Fibroblast of lung (primary cell): ENCODE measurements at places on chromosomes 16 and 17.

DNA sequence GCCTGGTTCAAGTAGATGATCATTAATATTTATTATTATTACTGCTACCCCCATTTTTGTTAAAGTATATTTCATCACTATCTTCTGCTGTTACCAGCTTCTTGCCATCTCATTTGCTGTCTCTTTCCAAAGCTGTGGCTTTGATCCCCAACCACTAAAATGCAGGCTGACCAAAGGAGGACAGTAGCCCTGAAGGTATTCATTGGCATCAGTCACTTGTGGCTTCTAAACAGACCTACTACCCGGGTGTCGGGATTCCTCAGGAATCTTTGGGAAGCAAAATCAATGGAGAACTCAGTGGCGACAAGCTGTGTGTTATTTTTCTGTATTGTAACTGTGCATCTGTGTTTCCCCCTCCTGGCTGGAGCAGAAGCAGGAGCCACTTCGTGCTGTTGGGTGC is 379.2 kb upstream of the ERCC4 start:
- no peak overlapping the region for H3K4me3 ChIP-seq
- H3K36me3 ChIP-seq: no peaks in the 10 kb centered on the region
- no peaks in the 10 kb centered on the region for H3K4me1 ChIP-seq
- no peak for DNase-seq
- H3K27me3 ChIP-seq: no peaks in the 10 kb centered on the region

DNA sequence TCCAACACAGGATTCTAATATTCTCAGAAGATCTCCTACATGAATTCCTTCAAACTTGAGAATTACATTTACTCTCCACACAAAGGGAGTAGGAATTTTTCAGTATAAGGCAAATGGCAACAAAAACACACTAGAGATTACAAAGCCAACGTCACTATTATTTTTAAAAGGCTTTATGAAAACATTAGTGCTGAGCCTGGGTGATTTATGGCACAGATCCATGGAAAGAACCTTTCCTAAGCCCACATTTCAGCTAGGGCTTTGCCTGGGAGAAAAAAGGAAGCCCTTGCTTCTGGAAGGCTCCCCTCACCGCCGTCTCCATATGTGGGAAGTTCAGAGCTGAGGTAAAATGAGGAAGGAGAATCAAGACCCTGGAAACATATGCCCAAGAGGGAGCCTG is 499.4 kb upstream of the HSBP1 start:
- no peak overlapping the region for H3K27ac ChIP-seq
- peak; percentile 8 for DNase-seq
- peaks cover 3% of the 10 kb centered on the region for H3K4me1 ChIP-seq
- no peak overlapping the region for H3K4me3 ChIP-seq
- no peaks in the 10 kb centered on the region for H3K27me3 ChIP-seq

GRCh38 chr16:64910356-64910755 is 211.5 kb downstream of the CDH11 start:
- no peak overlapping the region for H3K27ac ChIP-seq
- DNase-seq: peak; percentile 89
- H3K4me3 ChIP-seq: no peak overlapping the region

GRCh38 chr16:72172105-72173034 is at the start of gene PMFBP1:
Gene PMFBP1 (minus strand): TSS chr16:72172155. CDS start chr16:72171208, 947 bp downstream.
- no peaks in the 10 kb centered on the region for H3K4me1 ChIP-seq
- DNase-seq: peak; percentile 60
- no peak within 1 kb of the TSS for H3K4me3 ChIP-seq
- H3K36me3 ChIP-seq: no peaks in the 10 kb centered on the region
- no peaks in the 10 kb centered on the region for H3K27me3 ChIP-seq

- H3K27me3 ChIP-seq: no peaks in the 10 kb centered on the region
- no peaks in the 10 kb centered on the region for H3K4me1 ChIP-seq
- no peak overlapping the region for H3K27ac ChIP-seq
- peaks cover 5% of the 10 kb centered on the region for H3K36me3 ChIP-seq
- H3K4me3 ChIP-seq: no peak overlapping the region
Measured at GRCh38 chr17:81288715-81289114, 6.4 kb downstream of the SLC38A10 start.

DNA sequence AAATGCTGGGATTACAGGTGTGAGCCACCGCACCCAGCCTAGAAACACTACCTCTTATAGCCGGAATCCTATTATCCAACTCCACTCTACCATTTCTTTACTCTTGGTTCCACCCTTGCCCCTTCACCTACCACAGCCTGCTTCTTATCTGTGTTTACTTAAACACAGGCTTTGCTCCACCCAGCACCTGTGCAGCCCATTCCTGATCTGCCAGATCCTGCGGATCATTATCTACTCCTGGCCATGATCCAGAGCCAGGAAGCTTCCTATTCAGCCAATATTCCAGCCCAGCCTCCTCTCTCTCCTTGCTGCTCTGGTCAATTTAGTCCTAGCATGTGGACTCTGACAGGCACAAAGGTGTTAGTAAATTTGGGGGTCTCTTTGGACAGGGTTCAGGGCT is 98.8 kb upstream of the MED13 start:
- H3K27ac ChIP-seq: no peak overlapping the region
- H3K27me3 ChIP-seq: no peaks in the 10 kb centered on the region
- no peak overlapping the region for H3K4me3 ChIP-seq
- no peaks in the 10 kb centered on the region for H3K4me1 ChIP-seq
- no peaks in the 10 kb centered on the region for H3K36me3 ChIP-seq
- no peak for DNase-seq

- H3K27me3 ChIP-seq: no peaks in the 10 kb centered on the region
- H3K4me1 ChIP-seq: peaks cover 31% of the 10 kb centered on the region
- no peak for DNase-seq
- H3K4me3 ChIP-seq: no peak overlapping the region
Measured at GRCh38 chr17:59370593-59371299, 39.3 kb downstream of the YPEL2 start.

DNA sequence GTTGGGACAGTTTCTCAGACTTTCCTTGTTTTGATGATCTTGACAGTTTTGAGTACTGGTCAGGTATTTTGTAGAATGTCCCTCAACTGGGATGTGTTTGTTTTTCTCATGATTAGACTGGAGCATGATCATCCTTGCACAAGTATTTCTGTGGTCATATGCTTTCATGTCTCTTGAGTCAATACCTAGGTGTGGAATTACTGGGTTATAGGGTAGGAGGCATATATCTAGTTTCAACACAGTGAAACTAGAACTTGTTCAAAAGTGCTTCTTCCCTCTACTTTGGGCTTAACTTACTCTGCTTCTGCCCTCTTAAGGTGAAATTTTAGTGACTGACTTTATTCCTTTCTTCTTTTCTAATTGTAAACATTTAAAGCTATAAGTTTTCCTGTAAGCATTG is 30.1 kb downstream of the IKZF3 start:
- H3K4me1 ChIP-seq: no peaks in the 10 kb centered on the region
- H3K36me3 ChIP-seq: no peaks in the 10 kb centered on the region
- no peaks in the 10 kb centered on the region for H3K27me3 ChIP-seq
- no peak overlapping the region for H3K27ac ChIP-seq
- H3K4me3 ChIP-seq: no peak overlapping the region

GRCh38 chr17:82926716-82927115 is 86.9 kb upstream of the ZNF750 start:
- peaks cover 5% of the 10 kb centered on the region for H3K4me1 ChIP-seq
- no peak overlapping the region for H3K27ac ChIP-seq
- DNase-seq: no peak
- peaks cover 24% of the 10 kb centered on the region for H3K36me3 ChIP-seq
- H3K27me3 ChIP-seq: no peaks in the 10 kb centered on the region

- H3K4me3 ChIP-seq: peak within 1 kb of the TSS; percentile 81
- peaks cover 30% of the 10 kb centered on the region for H3K4me1 ChIP-seq
- H3K27me3 ChIP-seq: no peaks in the 10 kb centered on the region
- peak; percentile 67 for DNase-seq
- H3K36me3 ChIP-seq: peaks cover 10% of the 10 kb centered on the region
Measured at GRCh38 chr17:76710863-76711611, at the start of gene MXRA7. Gene MXRA7 (minus strand): TSS chr17:76710965. CDS start chr17:76710946, 19 bp downstream.

GRCh38 chr17:49454050-49454449 is 39.4 kb upstream of the PHB1 start:
- DNase-seq: peak; percentile 62
- H3K27ac ChIP-seq: no peak overlapping the region
- H3K4me1 ChIP-seq: no peaks in the 10 kb centered on the region

GRCh38 chr16:58307583-58308312 is 12.9 kb upstream of the PRSS54 start:
- no peaks in the 10 kb centered on the region for H3K36me3 ChIP-seq
- no peaks in the 10 kb centered on the region for H3K27me3 ChIP-seq
- H3K4me1 ChIP-seq: no peaks in the 10 kb centered on the region
- no peak for DNase-seq

GRCh38 chr16:30694926-30695693 is 3.9 kb upstream of the SRCAP start:
- H3K27me3 ChIP-seq: no peaks in the 10 kb centered on the region
- peaks cover 5% of the 10 kb centered on the region for H3K4me1 ChIP-seq
- no peak overlapping the region for H3K27ac ChIP-seq
- DNase-seq: no peak
- no peaks in the 10 kb centered on the region for H3K36me3 ChIP-seq

- no peaks in the 10 kb centered on the region for H3K36me3 ChIP-seq
- peaks cover 4% of the 10 kb centered on the region for H3K4me1 ChIP-seq
- no peak overlapping the region for H3K4me3 ChIP-seq
- H3K27me3 ChIP-seq: no peaks in the 10 kb centered on the region
- no peak overlapping the region for H3K27ac ChIP-seq
Measured at GRCh38 chr16:54443352-54443751, 156.8 kb upstream of the IRX3 start.

DNA sequence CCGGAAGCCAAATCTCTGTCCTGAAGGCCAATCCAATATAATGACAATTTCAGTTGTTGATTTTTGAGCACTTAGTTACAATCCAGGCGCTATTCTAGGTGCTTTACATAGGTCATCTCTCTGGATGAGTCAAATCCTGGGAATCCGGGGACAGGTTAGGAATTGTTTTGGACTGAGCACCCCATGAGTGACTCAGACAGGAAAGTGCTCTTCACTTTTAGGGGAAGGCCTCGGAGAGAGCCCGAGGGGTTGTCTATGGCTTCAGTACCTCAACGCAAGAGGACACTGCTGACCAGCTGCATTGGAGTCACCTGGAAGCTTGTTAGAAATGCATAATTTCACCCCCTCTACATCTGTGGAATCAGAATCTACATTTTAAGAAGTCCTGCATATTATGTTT is 108.8 kb downstream of the IRX5 start:
- H3K27ac ChIP-seq: no peak overlapping the region
- no peak overlapping the region for H3K4me3 ChIP-seq
- no peaks in the 10 kb centered on the region for H3K4me1 ChIP-seq
- no peak for DNase-seq
- H3K27me3 ChIP-seq: no peaks in the 10 kb centered on the region
- H3K36me3 ChIP-seq: no peaks in the 10 kb centered on the region

GRCh38 chr17:45114117-45114932 is 18.0 kb downstream of the PLCD3 start:
- H3K4me3 ChIP-seq: no peak overlapping the region
- no peak for DNase-seq
- H3K4me1 ChIP-seq: no peaks in the 10 kb centered on the region
- peaks cover 19% of the 10 kb centered on the region for H3K36me3 ChIP-seq

DNA sequence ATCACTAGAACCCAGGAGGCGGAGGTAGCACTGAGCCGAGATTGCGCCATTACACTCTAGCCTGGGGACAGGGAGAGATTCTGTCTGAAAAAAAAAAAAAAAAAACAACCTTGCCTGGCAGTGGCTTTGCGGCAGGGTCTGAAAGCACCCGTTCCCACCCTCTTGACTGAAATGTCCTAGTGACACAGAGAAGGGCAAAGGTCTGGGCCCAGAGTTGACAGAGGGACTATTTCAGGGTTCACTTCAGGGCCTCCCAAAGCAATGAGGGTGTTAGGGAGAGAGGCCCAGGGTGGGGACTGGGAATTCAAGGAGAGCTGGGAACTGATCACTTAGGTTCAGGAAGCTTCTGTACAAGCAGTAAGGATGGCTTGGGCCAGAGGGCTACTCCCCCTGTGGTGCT is 13.8 kb upstream of the CDRT15L2 start:
- H3K27ac ChIP-seq: no peak overlapping the region
- H3K27me3 ChIP-seq: no peaks in the 10 kb centered on the region
- no peaks in the 10 kb centered on the region for H3K4me1 ChIP-seq
- H3K36me3 ChIP-seq: no peaks in the 10 kb centered on the region

DNA sequence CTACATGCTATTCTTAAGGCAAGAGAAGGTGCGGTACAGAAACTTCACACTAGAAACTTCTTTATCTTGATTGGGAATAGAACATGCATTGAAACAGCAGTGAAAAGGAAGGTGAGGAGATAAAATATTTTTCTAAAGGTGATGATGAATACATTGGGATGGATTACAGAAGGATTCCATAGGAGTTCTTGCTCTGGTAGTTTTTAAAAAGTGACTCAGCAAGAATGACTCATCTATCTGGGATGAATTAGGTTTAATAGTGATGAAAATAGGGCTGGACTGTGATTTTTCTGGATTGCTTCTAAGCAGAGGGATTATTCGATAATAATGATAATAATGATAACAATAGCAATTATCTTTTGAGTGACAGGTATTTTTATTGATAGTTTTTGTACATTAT is 65.6 kb upstream of the HS3ST4 start:
- H3K4me3 ChIP-seq: no peak overlapping the region
- no peak for DNase-seq
- no peaks in the 10 kb centered on the region for H3K4me1 ChIP-seq
- no peaks in the 10 kb centered on the region for H3K27me3 ChIP-seq
- no peak overlapping the region for H3K27ac ChIP-seq
- H3K36me3 ChIP-seq: no peaks in the 10 kb centered on the region

- H3K27me3 ChIP-seq: no peaks in the 10 kb centered on the region
- no peak overlapping the region for H3K4me3 ChIP-seq
- no peaks in the 10 kb centered on the region for H3K4me1 ChIP-seq
- DNase-seq: no peak
Measured at GRCh38 chr16:27505297-27506236, 44.1 kb downstream of the GTF3C1 start.

DNA sequence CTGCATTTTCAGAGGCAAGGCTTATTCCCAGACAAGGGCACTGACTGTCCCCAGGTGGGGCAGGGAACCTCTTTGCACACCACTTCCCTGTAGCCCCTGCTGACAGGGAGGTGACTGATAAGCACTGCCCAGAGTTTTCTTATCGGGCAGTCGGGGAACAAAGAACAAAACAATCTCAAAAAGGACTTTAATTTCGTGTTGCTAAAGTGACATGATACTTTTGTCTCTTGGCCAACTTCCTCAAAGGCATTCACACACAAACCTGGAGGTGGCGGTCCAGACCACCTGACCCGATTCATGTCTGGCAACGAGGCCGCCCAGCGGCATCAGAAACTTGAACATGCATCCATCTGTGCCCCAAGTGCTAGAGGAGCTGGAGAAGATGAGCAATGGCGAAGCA is 28.9 kb downstream of the ZDHHC7 start:
- no peak for DNase-seq
- no peaks in the 10 kb centered on the region for H3K27me3 ChIP-seq
- peaks cover 20% of the 10 kb centered on the region for H3K4me1 ChIP-seq

GRCh38 chr16:16004314-16004749 is 54.9 kb downstream of the ABCC1 start:
- peaks cover 5% of the 10 kb centered on the region for H3K36me3 ChIP-seq
- H3K27me3 ChIP-seq: no peaks in the 10 kb centered on the region
- peaks cover 7% of the 10 kb centered on the region for H3K4me1 ChIP-seq
- H3K4me3 ChIP-seq: no peak overlapping the region
- peak; percentile 96 for DNase-seq
